Astrocyte of the spinal cord (primary cell): ENCODE measurements at places on chromosomes 7 and 10.

GRCh38 chr7:117871778-117872538 is 1.3 kb downstream of the CTTNBP2 start:
- DNase-seq: peak; percentile 36

GRCh38 chr10:133158756-133159610 is 1.0 kb upstream of the KNDC1 start:
- DNase-seq: no peak

DNA sequence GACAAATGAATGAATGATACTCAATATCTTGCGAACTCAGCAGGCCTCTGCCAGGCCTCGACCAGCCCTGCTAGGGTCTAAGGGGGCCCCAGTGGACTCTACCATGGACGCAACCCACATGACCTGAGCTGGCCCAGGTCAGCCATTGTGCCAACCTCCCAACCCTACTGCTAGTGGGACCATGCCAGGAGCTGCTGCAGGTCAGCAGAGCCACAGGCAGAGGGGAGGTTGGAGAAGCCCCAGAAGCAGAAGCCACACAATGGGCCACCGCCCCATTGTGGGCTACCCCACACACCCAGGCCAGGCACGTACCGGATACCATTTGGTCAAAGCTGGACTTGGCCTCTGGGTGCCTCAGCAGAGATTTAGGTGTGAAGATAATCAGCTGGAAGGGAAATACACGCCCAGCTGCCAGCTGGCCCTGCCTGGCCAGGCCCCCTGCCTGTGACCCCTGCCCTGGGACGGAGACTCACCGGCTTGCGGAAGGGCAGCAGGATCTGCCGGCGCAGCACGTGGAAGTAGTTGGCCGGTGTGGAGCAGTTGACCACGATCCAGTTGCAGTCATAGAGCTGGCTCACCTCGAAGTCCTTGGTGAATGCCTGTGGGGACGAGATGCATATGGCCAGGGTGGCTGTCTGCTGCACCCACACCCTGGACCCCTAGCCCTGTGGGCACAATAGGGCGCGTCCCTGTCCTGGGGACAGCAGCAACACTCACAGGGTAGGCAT is 24.5 kb downstream of the OGDHL start:
- no peak for DNase-seq

GRCh38 chr10:74628136-74628535 is 198.3 kb upstream of the KAT6B start:
- DNase-seq: no peak

- DNase-seq: no peak
Measured at GRCh38 chr10:18533896-18534295, 117.5 kb downstream of the NSUN6 start.

DNA sequence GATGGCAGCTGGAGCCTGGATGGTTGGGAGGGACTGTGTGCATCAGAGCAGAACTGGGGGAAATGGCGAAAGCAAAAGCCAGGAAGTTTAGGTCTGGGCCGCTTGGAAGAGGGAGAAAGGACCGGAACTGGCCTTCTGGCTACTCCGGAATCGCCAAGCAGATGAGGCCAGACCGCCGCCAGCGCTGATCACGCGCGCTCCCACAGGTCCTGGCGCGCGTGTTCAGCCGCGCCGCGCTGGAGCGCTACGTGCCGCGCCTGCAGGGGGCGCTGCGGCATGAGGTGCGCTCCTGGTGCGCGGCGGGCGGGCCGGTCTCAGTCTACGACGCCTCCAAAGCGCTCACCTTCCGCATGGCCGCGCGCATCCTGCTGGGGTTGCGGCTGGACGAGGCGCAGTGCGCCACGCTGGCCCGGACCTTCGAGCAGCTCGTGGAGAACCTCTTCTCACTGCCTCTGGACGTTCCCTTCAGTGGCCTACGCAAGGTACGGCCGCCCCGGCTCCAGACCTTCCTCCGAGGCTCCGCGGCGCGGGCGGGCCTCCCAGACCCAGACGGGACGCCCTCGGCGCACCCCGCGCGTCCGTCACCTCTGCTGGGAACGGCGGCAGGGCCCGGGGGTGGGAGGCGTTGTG is 2.0 kb downstream of the CYP26C1 start:
- no peak for DNase-seq
